Omental fat pad (tissue), 4 donors: ENCODE measurements at places on chromosomes 6 and 20.

DNA sequence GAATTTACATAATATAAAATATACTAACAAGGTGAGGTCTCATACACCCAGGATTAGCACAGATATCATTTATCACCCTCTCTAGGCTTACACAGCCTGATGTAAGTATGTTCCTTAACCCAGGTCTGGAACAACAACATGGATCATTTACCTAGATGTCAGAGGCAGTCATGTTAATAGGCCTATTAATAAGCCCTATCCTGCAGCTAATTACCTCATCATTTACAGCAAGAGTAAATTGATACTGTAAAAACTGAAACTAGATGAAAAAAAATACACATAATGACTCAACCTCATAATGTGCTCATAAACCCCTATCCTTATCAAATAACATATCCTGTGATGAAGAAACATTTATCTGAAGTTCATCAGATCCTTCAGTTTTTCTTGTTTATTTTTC lies 334.3 kb upstream of the MANEA start:
- no peak for DNase-seq

- no peak for DNase-seq
Measured at GRCh38 chr6:53059648-53060589, 5.3 kb upstream of the FBXO9 start.

DNA sequence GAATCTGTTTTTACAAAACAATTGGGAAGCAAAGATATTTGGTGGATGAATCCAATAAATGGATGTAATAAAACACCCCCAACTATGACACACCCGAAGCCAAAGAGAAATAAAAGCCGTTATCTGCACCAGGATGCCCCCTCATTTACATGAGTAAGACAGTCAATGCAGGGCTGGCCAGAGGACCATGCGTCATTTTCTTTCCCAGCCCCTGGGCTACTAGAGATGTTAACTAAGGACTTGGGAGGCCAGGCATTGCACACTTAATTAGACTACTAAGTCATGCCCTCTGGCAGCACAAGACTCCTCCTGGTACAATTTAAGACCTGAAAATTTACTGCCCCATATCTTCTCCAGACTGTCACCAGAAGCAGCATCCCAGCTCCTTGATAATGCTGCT lies 3.2 kb downstream of the LEMD2 start:
- DNase-seq, result no peak

DNA sequence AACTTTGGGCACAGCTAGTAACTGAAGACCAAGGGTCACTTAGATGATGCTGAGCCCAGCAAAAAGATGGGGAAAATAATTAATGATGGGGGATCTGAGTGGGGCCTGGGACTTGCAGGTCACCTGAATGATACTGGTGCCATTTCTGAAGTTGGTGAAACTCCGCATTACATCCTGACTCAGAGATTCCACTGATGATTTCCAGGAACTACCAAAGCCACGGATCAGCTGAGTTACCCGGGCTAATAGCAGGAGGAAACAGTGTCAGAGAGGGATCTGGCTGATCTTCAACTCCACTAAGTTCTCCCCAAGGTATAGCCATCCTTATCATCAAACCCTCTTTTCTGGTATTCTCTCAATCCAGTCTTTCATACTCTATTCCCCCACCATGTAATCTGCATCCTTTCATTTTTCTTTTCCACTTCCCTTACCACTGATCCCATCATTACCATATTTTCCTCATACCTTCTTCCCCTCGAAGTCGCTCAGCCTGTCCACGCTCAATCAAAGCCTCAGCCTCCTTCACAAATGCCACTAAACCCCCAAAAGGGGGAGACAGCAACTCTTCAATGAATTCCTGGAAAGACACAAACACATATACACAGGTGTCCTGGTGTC lies 20.2 kb downstream of the VPS52 start:
- DNase-seq, result no peak

- DNase-seq, result no peak
Measured at GRCh38 chr6:28775405-28776129, 148.2 kb downstream of the TRIM27 start.

DNA sequence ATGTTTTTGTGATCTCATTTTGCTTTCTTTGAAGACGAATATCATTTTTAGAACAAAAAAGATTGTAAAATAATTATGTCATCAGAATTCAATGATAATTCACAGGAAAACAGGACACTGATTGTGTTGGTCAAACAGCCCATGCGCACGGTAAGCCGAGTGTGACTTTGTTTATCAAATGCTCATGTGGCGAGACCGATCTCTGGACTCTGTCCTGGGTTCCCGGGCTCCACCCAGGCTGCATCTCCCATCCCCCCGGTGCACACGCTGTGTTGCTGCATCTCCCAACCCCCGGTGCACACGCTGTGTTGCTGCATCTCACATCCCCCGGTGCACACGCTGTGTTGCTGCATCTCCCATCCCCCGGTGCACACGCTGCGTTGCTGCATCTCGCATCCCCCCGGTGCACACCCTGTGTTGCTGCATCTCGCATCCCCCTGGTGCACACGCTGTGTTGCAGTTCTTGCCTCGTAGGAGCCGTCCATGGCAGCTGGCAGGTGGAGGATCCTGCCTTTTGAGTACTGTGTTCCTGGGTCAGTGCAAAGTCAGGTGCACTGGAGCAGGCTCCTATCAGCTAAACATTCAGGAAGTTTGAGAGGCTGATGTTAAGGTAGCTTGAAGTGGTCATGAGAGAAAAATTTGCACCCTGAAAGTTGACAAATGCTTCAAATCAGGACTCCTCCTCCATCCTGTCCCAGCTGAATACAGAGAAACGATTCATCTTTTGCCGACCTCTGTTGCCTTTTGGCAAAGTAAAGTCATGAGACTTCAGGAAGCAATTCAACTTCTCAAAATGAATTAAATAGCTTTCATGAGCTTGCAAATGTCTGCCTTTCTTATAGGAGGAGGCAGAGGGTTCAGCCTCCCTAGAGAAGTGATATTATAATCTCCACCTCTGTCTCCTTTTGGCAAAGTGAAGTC lies 77.1 kb upstream of the FRMD1 start:
- DNase-seq, result no peak

DNA sequence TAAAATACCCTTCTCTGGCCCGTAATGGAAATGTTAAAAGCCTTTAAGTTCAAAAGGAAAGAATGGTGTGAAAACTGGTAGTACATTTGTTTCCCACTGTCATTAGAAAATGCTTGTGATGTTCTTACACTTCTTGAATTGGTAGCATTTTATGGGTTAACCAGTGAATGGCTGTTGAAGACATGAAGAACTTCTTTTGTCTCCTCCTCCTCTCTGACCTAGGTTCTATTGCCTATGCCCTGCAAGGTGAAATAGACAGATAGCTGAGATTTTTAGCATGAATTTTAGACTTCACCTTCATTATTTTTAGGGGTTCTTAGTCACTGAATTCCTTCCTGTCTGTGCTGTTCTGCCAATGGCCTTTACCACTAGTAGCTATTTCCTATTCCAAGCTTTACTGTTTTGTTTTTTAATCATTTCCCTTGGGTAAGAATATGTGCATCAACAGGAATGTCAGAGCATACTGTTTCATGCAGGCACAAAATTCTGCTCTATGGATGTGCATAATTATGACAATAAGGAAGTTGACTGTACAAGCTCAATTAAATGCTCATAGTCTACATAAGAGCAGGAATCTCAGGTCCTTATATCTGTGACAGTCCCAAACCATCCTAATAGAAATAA lies 4.9 kb downstream of the TNFAIP3 start:
- no peak for DNase-seq

- DNase-seq, result no peak
Measured at GRCh38 chr6:9921366-9921765, 493.5 kb downstream of the TFAP2A start.

GRCh38 chr6:25052181-25052580 lies 116.4 kb upstream of the RIPOR2 start:
- DNase-seq, result no peak

GRCh38 chr20:47860049-47860830 lies 75.0 kb upstream of the SULF2 start:
- DNase-seq, result no peak

GRCh38 chr6:123759472-123759871 lies 44.2 kb upstream of the NKAIN2 start:
- DNase-seq, result no peak

GRCh38 chr6:21219241-21219640 lies 374.3 kb upstream of the SOX4 start:
- DNase-seq, result no peak

DNA sequence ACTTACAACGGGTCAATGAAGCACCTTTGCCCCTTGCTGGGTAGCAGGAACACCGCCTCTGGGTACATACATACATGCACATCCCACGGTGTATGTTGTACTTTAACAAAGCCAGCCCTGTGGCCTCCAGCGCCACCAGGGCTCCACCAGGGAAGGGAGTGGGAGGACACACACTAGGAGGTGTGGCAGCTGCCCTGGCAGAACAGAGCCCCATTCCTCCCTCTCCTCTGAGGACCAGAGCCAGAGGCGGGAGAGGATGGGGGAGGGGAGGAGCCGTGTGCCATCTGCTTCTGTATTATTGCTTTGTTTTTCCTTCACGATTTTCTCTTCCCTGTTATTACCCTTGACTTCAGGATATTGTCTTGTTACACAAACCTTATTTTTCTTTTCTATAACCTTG lies 105.8 kb upstream of the TRAF3IP2 start:
- no peak for DNase-seq

- DNase-seq, result no peak
Measured at GRCh38 chr6:119052292-119052889, 26.1 kb downstream of the FAM184A start.
